ENCODE measurements at places on chromosomes 7 and 10. TPM values are rescaled to one million over a fixed set of nuclear protein-coding genes. Genes with fewer than 3 reads are reported as not detected.

The TDRD1 gene
- total RNA-seq: not detected

The FAM24B gene
- 12.1 TPM for total RNA-seq

The NRBF2 gene
- 20.4 TPM for total RNA-seq

The SLK gene
- total RNA-seq: 33.2 TPM

The GJC3 gene
- 0.15 TPM for total RNA-seq

The CHST3 gene
- total RNA-seq: 50.5 TPM

The GPR37 gene
- total RNA-seq: 0.54 TPM

The PNLIPRP2 gene
- total RNA-seq: 0.11 TPM

The NME8 gene
- total RNA-seq: not detected

The IL15RA gene
- total RNA-seq: 2.3 TPM

The NUPR2 gene
- not detected for total RNA-seq

The SUN3 gene
- 0.13 TPM for total RNA-seq

The TAS2R41 gene
- not detected for total RNA-seq

The HECW1 gene
- total RNA-seq: 16.6 TPM

The NXPH1 gene
- not detected for total RNA-seq

The CDK5 gene
- total RNA-seq: 35.8 TPM
